ENCODE measurements at places on chromosomes 11 and 22. TPM values are rescaled to one million over a fixed set of nuclear protein-coding genes. Genes with fewer than 3 reads are reported as not detected.
A peak's percentile ranks its signal among the peaks of the same experiment; 100 is the strongest.

KLHDC7B gene
- total RNA-seq = not detected

DNA sequence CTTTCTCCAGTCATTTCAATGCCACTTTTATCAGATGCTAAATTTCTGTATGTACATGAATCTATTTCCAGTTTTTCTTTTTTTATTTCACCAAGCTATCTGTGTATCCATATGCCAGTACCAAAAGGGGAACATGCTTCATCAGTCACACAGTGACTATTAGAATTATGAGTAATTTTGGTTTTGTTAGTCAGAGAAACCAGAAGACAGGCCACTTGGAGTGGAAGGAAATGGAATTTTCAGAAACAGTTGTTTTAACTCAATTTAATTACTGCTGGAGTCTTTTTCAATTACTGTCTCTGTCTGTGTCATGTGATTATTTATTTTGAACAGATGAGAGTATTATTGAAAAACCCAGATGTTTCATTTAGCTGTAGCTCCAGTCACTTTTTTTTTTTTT is 84.6 kb upstream of the ANO3 start:
- no peak for DNase-seq

DNA sequence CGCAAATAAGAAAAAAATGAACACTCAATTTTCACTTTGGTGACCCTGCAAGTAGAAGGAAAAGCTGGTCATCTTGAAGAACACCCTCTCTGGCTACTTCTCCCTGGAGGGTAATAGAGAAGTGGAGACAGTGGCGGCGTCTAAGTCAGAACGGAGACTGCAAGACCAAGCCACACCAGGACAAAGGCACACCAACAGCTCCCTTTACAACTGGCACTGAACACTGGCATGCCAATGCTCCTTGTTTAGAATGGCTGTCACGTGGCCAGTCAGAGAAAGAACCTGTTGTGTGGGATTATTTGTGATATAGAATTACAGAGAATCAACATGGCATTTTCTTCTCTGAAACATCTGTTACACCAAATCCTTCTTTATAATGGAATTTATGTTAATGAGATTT is 61.3 kb upstream of the YPEL1 start:
- DNase-seq = no peak

GRCh38 chr11:125274774-125275173 is 110.2 kb downstream of the PKNOX2 start:
- DNase-seq = no peak

GRCh38 chr11:62889484-62890437 is 9.1 kb downstream of the SLC3A2 start:
- DNase-seq = peak; percentile 68

Measured in endodermal cell (in vitro differentiated cells).